SK-MEL-5 (cell line): ENCODE measurements at places on chromosomes 3 and 15. TPM values are rescaled to one million over a fixed set of nuclear protein-coding genes. Genes with fewer than 3 reads are reported as not detected.
A peak's percentile ranks its signal among the peaks of the same experiment; 100 is the strongest.

MAP6D1 gene
- 4.5 and 5.7 TPM in 2 replicates for total RNA-seq

PRR23C gene
- total RNA-seq: not detected in 2 replicates

KCNMB3 gene
- total RNA-seq: 0.37 and 0.58 TPM in 2 replicates

DNA sequence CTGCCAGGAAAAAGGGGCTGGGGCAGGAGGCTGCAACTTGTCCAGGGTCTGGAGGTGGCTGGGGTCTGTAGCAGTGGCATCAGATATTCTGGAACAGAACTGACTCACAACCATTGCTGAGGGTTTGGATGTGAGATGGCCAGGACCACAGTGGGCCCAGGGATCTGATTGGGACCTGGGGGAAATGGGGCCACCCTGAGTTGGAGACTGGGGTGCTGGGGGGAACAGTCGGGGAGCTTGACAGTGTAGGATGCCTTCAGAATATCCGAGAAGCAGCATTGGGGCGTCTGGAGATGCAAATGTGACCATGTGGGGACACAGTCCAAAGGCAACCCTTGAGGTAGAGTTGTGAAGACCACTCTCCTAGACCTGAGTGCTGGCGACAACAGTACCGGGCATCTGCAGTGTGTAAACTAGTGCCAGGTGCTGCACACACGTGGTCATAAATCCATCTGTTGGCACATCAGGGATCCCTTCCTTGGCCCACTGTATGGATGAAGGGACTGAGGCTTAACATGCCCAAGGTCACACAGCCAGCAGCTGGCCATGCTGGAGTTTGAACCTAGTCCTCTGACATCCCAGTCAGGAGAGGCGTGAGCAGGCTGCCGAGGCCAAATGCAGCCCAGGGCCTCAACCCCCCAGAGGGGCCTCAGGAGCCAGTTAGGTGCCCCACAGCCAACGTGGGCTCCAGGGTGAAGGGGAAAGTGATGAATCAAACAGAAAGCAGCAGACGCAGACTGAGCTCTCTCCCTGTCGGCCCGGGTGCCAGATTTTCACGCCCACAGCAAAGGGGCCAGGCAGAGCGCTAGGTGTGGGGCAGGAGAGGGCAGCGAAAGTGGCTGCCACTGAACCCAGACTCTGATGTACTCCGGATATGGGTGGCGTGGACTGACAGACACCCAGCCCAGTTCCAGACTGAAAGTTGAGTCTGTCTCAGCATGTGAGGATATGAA is 18.8 kb downstream of the HEMK1 start:
- no peak for DNase-seq

- DNase-seq: no peak
These were observed 6.8 kb upstream of the TXNRD3 start for GRCh38 chr3:126661532-126662364.

- DNase-seq: no peak
These were observed 28.7 kb downstream of the ULK4 start for GRCh38 chr3:41933154-41933676.

DNA sequence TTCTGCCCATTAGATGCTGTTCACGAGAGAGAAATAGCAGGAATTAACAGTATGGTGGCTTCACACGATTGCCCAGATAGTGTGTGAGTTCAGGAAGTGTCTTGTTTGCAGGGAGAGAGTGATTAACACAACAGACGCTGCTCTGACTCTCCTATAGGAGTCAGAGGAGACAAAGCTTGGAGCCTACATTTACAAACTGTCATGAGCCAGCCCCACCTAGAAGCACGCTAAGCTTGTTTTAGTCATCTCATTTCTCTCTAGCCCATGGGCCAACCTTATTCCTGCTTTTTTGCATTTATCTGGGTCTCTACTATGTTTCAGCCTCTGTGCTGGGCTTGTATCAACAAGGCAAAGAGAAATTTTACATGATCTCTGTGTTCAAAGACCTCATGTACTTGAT is 128.3 kb upstream of the BFSP2 start:
- no peak for DNase-seq

GRCh38 chr15:44598892-44599291 is 61.9 kb downstream of the EIF3J start:
- DNase-seq: no peak

DNA sequence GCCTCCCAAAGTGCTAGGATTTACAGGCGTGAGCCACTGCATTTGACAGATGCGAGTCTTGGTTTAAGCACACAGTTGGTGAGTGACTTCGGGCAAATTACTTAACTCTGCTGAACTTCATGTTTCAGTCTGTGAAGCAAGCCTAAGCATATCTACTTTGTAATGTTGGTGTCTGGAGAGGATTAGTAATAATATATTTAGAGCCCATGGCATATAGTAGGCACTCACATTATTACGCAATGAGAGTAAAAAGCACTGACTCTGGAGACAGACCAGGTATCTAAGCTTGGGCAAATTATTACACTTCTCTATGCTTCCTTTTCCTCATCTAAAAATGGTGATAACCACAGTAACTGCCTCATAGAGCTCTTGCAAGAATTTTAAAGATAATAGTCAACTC is 208.7 kb upstream of the P2RY1 start:
- no peak for DNase-seq

DNA sequence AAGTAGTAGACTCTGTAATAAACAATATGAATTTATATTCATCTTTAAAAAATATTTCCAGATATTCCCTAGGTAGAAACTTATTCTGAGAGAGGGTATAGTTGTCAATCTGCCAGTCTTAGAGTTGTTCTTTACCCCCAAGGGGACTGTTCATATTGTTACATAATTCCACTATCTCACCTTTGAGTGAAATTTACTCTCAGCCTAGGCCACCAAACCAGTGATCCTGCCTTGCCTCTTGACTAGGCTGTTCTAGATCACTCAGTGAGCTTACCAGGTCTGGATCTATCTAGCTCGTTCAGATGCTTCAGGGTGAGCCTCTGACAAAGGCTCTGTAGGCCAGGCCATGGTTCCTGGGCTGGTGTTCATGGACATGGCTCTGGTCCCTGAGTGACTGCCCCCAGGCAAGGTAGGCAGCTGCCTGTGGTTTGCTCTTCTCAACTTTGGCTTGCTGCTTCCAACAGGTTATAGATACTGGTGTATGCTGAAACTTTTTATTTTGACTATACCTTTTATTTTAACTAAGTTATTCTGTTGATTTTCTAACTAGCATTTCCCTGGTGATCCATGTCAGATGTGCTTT is 27.6 kb downstream of the ZNF592 start:
- no peak for DNase-seq

- peak; percentile 20 for DNase-seq
These were observed 120.1 kb downstream of the ANP32A start for GRCh38 chr15:68700455-68701123.

DNA sequence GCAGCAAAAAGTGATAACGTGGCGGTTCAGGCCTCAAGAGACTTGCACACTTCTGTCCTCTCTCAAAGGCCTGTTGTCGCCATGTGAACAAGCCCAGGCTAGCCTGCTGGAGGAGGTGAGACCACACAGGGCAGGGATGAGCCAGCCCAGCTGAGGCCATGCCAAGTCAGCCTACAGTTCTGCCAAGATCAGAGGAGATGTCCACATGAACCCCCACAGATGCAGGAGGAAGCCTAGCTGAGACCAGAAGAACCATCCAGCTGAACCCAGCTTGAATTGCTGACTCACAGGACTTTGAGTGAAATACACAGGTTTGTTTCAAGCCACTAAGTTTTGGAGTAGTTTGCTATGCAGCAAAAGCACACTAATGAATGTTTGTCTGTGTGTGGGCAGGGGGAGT is 50.3 kb upstream of the SEC13 start:
- DNase-seq: no peak
